ENCODE measurements at places on chromosomes 2 and 18.
A peak's percentile ranks its signal among the peaks of the same experiment; 100 is the strongest.

DNA sequence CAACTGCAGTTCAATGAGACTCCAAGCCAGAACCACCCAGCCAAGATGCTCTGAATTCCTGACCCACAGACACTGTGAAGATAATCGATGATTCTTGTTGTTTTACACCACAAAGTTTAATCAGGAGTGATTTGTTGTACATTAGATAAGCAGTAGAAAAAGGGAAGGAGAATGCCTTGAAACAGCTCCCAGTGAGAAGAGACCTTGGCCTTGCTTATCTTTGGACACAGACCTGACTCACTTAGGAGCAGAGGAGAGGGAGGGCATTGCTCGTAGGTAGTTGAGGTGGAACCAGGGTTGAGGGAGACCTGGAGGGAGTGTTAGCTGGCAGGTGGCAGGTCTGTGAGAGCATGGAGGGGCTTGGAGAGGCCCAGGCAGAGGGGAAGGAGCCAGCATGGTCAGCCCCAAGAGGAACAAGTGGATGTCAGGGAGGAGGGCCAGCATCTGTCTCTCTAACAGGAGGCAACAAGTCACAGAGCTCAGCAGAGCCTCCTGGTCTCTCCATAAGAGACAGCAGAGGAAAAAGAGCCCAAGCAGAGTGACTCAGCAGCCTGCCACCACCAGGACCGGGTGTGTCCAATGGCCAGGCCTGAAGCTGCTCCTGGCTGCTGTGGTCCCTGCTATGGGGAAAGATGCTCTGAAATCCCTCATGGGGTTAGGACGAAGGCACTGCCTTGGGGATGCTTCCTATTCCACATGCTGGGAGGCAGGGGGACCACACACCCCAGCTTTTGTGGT, 161.6 kb upstream of the CAPN13 start:
- no peak for DNase-seq

DNA sequence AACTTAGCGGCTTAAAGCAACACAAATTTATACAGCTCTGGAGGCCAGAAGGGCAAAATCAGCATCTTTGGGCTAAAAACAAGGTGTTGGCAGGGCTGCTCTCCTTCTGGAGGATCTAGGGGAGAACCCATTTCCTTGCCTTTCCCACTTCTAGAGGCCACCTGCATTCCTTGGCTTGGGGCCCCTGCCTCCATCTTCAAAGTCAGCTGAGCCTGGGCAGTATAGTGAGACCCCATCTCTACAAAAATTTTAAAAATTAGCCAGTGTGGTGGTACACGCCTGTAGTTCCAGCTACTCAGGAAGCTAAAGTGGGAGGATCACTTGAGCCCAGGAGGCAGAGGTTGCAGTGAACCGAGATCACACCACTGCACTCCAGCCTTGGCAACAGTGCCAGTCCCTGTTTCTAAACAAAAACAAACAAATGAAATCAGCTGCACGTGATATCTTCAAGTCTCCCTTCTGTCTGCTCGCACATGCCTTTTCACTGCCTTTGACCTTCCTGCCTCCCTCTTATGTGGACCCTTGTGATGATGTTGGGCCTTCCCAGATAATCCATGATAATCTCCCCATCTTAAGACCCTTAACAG, 200.6 kb downstream of the ZFP36L2 start:
- no peak for DNase-seq

DNA sequence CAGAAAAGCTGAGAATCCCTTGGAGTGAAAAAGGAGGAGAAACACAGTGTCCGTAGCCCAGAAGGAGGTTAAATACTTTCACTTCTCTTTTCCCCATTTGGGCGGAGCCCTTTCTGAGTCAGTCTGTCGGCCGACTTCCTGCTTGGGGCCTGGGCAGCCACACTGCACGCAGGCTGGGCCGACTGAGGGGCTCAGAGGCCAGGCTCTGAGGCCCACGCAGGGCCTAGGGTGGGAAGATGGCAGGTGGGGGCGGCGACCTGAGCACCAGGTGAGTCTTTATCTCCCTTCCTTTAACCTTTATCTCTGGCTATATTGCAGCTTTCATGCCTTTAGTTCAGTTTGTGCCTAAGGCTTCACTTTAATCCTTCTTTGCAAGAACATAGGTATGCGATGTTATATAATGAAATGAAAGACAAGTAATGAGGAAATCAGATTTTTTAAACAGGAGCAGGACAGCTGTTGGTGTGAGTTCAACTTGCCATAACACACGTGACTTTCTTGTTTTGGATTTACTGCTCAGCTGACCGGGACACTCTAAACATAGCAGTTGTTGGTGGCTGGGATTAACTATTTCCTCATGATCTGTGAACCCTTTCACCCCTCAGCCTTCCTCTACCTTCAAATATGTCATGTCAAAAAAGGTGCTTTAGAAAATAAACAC, at the start of gene SP100:
TSS of gene SP100 (plus strand) at position 141 of the 661 bp plus-strand sequence. CDS start at position 237, 96 bp downstream.
- DNase-seq, result peak; percentile 68

- no peak for DNase-seq
Observed at GRCh38 chr18:78913830-78914231, 65.8 kb upstream of the SALL3 start.

DNA sequence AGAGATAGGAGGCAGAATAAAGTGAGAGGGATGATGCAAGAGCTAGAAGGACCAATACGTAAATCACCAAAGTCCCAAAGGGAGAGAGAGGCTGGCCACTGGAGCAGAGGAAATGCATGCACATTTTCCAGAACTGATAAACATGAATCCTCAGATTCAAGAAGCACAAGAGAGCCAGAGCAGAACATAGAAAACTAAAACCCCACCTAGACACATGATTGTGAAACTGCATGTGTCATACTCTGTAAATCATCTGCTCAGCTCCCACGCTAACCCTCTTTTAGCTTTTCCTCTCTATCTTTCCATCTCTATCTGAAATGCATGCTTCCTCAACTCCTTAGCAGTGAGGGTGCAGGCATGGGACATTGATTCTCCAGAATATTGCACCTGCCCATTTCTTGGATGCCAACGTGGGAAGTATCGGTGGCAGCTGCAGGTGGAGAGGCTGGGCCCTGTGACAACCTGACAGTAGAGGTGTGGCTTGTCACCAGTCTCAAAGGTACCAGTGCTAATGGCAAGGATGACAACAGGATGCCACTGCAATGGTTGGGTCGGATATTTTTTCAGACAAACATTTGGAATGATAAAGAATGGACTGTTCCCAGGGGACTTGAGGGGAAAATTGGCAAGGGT, 89.3 kb upstream of the OTOS start:
- no peak for DNase-seq

- DNase-seq, result no peak
Observed at GRCh38 chr2:178912416-178913048, 105.3 kb upstream of the TTN start.

- DNase-seq, result no peak
Observed at GRCh38 chr2:186862869-186863709, 14.1 kb upstream of the ZSWIM2 start.

DNA sequence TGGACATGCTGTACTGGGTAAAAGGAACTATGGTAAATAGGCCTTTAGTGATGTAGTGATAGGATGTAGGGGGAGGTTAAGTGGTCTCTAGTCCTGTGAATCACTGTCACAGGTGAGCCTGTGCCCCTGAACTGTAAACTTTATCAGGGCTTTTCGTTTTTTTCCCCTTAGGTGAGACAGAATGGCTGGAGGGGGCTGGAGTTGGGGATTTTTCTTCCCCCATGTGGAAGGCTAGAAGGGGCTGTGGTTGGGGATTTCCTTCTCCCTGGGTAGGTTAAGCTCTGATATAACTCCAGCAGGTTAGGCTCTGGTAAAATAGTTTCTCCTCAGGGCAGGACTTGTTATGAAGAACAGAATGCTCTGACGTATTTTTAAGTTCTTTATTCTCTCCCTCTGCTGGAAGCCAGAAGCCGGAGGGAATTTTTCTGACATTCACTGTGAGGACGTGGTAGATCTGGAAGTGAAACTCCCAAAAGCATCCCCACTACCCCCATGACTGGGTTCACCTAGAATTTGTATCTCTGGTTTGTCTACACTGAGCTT, 28.5 kb downstream of the PIKFYVE start:
- DNase-seq, result no peak

- DNase-seq, result no peak
Observed at GRCh38 chr2:128310094-128310716, 8.5 kb downstream of the HS6ST1 start.

GRCh38 chr2:193187816-193188215, 993.1 kb upstream of the TMEFF2 start:
- no peak for DNase-seq

DNA sequence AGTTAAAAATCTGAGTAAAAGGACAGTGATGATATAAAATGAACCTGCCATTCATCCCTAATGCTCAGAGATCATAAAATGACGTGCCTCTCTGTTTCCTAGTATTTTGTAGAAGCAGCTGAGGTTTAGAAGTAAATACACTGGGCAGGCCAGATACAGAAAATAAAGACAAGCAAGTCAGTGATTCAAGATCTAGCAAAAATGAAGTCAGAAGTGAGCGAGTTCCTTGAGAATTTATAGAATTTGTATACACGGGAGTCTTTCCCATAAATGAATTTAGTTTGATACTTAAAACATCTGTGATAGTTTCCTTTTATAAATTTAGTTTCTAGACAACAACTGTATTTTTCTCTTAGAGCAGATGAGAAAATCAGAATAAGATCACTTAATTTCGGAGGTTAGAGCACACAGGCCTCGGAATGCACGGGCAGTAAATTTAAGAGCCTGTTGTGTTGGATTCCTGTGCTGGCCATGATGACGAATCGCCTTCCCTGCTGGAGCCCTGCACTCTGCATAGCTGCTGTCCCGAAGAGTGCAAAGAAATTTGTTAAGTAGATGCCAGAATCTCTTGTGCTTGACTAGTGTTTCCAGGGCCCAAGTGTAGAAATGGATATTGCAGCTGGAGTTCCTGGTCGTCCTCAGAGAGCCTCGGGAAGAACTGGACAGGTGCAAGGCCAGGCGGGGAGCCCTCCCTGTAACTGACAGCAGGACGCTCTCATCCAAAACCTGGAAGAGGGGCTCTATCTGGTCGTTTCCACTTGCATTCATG, 83.7 kb upstream of the RBM44 start:
- no peak for DNase-seq

GRCh38 chr18:23108496-23108895, 26.8 kb upstream of the CABLES1 start:
- DNase-seq, result no peak

DNA sequence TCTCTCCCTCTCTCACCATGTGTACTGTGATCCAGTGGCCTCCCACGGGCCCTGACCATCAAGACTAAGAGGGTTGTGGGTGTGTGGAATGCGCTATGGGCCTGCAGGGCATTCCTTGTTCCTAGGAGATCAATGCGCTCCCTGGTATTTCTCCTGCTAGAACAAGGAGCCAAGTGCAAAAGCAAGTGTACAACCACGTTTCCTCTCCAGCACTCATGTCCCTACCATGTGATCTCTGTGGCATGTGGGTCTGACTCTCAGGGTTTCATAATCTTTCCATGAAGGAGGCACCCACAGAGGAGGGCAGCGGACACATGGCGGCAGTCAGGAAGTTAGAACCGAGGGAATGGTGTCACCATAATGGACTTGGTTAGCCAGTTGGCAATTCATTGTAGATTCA, 91.4 kb downstream of the MAPK4 start:
- DNase-seq, result no peak
